Spinal cord (tissue), 10 donors: ENCODE measurements at places on chromosomes 3 and 15. TPM values are rescaled to one million over a fixed set of nuclear protein-coding genes. Genes with fewer than 3 reads are reported as not detected.

Gene HRG
- total RNA-seq: 0.11 TPM

Gene HCN4
- 1.2 TPM for total RNA-seq

Gene PRRT3
- total RNA-seq: 4.0 TPM

DNA sequence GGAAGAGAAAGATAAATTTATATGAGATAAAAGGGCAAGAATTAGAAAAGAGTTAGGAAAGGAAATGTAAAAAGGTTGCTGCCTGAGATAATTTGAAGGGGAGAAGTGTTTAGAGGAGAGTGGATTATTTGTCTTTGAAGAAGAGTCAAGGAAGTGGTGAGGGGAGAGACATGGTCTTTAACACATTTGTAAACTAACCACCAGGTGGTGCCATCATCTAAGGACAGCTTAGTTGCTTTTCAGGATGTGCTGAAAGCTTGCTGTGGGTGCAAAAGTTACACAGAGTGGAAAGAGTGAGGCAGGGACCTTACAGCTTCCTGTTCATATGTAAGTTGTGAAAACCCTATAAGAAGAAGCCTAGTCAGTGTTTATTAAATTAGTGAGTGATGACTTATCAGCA, 114.1 kb upstream of the DNAJC19 start:
- no peak for DNase-seq

- DNase-seq: peak; percentile 32
Measured at GRCh38 chr15:30859091-30859874, 44.4 kb upstream of the FAN1 start.

- DNase-seq: no peak
Measured at GRCh38 chr15:69562116-69562515, 109.5 kb downstream of the RPLP1 start.

- DNase-seq: no peak
Measured at GRCh38 chr15:59940928-59941327, 63.2 kb upstream of the FOXB1 start.

DNA sequence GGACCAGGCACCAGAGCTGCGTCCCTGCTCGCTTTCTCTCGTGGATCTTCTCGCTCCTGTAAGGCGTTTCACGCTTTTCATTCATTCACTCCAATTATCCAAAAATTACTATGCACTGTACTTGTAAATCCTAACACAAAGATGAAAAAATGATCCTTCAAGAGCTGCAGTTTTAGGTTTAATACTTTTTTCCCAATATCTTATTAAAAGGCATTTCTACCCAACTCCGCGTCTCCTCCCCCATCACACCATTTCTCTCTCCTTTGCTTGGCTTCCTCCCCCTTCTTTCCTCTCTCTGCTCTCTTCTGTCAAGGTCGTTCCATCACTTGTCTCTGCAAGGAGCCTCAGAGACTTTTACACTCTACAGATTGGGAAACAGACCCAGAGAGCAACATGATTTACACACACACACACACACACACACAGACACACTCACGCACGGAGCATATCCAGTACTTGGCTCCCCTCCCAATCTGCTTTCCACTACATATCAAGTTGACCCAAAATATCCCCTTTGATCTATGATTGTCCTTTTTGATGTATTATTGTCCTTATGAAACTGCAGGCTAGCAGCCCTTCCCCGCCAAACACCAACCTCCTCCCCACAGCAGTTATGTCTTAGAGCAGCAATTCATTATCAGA, 479 bp upstream of the CLDN1 start:
- DNase-seq: no peak

DNA sequence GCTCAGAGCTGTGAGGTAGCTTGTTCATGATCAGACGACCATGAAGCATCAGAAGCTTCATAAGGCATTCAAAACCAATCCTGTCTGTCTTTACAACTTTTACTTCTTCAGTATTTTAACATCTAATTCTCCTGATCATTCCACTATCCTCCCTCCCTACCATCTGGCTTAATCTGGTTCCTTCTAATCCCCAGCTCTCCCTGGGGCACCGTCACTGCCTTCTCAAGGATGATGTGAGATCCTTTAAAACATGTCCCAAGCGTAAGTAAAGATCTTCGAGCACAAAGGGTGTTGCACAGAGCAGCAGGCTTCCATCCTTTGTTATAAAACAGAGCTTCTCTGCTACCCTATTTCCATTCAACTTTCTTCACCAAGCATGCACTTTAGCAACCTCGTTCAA, 362.7 kb upstream of the ARRDC4 start:
- DNase-seq: no peak

DNA sequence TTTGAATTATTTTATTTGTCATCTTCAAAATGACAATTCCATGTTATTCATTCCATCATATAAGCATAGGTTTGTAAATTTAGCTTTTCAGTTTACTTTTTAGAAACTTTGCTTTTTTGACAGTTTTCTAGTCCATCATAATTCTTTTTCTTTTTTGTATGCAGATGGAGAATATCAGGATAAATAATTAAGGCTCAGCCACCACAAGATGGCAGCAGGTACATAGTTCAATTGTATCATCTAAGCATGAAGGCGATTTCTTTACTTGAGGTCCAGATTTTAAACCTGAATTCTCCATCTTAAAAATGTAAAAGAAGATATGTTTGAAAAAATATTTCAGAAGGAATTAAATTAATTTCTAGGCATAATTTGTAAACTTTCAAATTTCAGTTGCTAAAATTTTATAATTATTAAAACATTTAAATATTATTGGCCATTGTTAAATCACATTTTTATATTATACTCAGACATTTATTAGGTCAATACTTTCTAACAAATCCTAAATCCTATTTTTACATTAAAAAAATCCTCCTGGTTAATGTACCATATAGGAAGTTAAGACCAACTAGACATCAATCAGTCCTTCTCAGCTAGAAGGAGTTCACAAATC, 15.1 kb downstream of the PLSCR5 start:
- DNase-seq: peak; percentile 93

GRCh38 chr3:153246331-153246730, 84.3 kb downstream of the RAP2B start:
- DNase-seq: no peak
